Glutamatergic neuron (in vitro differentiated cells): ENCODE measurements at places on chromosomes 16 and 17. TPM values are rescaled to one million over a fixed set of nuclear protein-coding genes. Genes with fewer than 3 reads are reported as not detected.

The KIF2B gene
- not detected for total RNA-seq

The XAF1 gene
- not detected for total RNA-seq

The SEZ6 gene
- 6.7 TPM for total RNA-seq

The CSH2 gene
- total RNA-seq: 0.56 TPM

The OTOP3 gene
- not detected for total RNA-seq

The AMDHD2 gene
- total RNA-seq: 61.0 TPM

The KCNJ16 gene
- total RNA-seq: 0.27 TPM

The BRIP1 gene
- 2.4 TPM for total RNA-seq

The KCNH6 gene
- total RNA-seq: 4.1 TPM

The TNFRSF13B gene
- total RNA-seq: not detected

The SPEM2 gene
- not detected for total RNA-seq

The WSB1 gene
- 633 TPM for total RNA-seq

The CBLN1 gene
- 21.7 TPM for total RNA-seq

The KRT31 gene
- total RNA-seq: not detected

The GPR139 gene
- not detected for total RNA-seq

The ATF7IP2 gene
- total RNA-seq: 9.1 TPM

The SLC26A11 gene
- total RNA-seq: 15.9 TPM

The OSGIN1 gene
- total RNA-seq: not detected

The SLC6A2 gene
- not detected for total RNA-seq

The ACAP1 gene
- not detected for total RNA-seq

The STX1B gene
- 51.6 TPM for total RNA-seq

The KRTAP4-1 gene
- not detected for total RNA-seq

The SYNGR3 gene
- total RNA-seq: 45.7 TPM

The SLC35G6 gene
- total RNA-seq: 0.34 TPM

The MPV17L gene
- 0.34 TPM for total RNA-seq

The BHLHA9 gene
- not detected for total RNA-seq

The MSLN gene
- total RNA-seq: not detected

The PNMT gene
- total RNA-seq: not detected

The ZNF213 gene
- 18.7 TPM for total RNA-seq

The ZNF768 gene
- 45.6 TPM for total RNA-seq

The KRT12 gene
- not detected for total RNA-seq

The MYH11 gene
- 0.10 TPM for total RNA-seq

The FASN gene
- 439 TPM for total RNA-seq

The NPIPB13 gene
- total RNA-seq: 27.5 TPM

The SLC22A31 gene
- 3.9 TPM for total RNA-seq

The SHISA6 gene
- 12.6 TPM for total RNA-seq

The IL32 gene
- 1.3 TPM for total RNA-seq

The LGALS9 gene
- 6.5 TPM for total RNA-seq

The BAHCC1 gene
- total RNA-seq: 111 TPM

The RPRML gene
- 4.5 TPM for total RNA-seq

The PTGES3L gene
- 4.1 TPM for total RNA-seq

The CES3 gene
- 4.1 TPM for total RNA-seq

The RAB11FIP4 gene
- total RNA-seq: 103 TPM

The CD300A gene
- total RNA-seq: 0.25 TPM

The PMP22 gene
- 0.56 TPM for total RNA-seq

The PABPN1L gene
- 3.9 TPM for total RNA-seq

The TGFB1I1 gene
- total RNA-seq: 19.2 TPM

The SMIM22 gene
- not detected for total RNA-seq
